ENCODE measurements at places on chromosomes 4 and X.

- peak; percentile 64 for DNase-seq
Measured at GRCh38 chr4:112099701-112100297, 45.5 kb upstream of the FAM241A start.

GRCh38 chr4:74793757-74794381, 454 bp downstream of the BTC start:
- DNase-seq, result no peak

GRCh38 chr4:153787061-153787560, 1.8 kb downstream of the SFRP2 start:
- no peak for DNase-seq

DNA sequence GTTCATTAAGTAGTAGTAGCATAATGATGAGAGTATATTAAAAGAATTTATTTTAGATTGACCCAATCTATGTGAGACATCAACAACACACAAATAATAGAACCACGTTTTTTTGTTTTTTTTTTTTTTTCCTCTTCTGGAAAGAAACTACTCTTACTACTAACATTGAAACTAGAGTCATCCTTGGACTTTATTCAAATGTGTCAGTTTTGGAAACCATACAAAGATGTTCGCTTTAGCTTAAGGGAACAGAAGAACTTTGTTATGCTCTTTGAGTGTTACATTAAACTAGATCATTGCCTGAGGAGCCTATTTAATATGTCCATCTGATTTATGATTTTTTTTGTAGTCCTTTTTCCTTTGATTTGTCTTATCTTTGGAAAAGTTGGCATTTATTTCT, 166.7 kb downstream of the RPA4 start:
- DNase-seq, result no peak

DNA sequence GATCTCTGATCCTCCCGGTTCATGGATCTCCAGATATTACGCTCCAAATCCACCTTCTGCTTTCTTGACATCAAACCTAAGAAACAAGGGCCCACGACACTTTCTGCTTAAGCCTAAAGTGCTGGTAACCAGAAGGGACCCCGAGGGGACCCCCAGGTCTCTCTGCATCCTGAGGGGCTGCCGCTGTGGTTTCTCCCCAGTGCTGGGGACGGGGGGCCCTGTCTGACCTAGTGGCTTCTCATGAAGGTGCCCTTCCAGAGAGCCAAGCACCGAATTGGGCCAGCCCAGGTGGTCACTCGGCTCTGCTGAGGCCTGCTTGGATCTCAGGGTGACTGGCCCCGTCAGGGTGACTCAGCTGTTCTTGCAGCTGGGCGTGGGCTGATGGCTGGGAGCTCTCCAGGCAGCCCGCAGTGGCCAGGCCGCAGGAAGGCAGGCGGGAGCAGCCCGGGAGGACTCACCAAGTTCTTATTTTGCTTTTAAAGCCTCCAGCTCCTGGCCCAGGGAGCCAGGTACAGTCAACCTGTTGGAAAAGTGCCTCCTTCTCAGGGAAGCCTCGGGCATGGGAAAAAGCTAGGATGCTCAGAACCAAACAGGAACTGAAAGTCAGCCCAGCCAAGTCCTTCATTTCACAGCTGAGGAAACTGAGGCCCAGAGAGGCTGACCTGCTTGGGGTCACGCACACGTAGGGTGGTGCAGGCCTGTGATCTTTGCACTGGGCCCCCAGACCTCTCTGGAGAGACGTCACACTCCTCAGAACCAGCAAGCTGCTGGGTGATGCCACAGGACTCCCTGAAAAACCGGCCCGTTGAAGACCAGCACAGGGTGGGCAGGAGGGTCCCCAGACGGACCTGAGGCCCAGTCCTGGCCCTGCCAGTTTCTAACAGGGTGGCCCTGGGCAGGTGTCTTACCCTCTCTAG, 16.7 kb downstream of the BLOC1S4 start:
- DNase-seq, result no peak

GRCh38 chr4:44558031-44558605, 93.3 kb downstream of the YIPF7 start:
- DNase-seq, result no peak

- no peak for DNase-seq
Measured at GRCh38 chr4:163378661-163379060, 35.0 kb downstream of the NPY5R start.

- peak; percentile 48 for DNase-seq
Measured at GRCh38 chrX:151725338-151725614, 9.3 kb upstream of the CNGA2 start.

GRCh38 chr4:74796631-74797030, 2.3 kb upstream of the BTC start:
- no peak for DNase-seq

DNA sequence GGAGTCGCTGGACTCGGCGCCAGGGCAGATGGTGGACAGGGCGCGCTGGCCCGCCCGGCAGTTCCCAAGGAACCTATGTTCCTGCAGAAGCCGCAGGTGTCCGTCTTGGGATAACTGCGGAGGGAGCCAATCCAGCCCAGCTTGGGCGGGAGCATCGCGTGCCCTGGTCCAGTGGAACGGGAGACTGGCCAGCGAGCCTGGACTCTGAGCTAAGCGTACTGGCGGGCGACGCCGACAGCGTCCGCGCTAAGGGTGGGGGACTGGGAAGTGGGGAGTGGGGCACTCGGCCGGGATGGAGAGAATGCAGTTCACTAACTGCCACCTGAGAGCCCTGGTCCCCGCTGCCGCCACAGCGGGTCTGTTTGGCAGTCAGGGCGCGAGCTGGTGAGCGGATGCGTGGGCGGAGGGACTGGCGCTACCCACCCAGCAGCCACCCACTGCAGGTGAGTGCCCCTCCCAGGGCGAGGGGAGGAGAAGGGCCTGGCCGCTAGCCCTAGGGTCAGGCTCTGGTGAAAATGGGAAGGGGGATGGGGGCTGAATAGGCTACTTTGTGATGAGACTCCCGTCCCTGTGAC, 1.3 kb upstream of the MAMLD1 start:
- peak; percentile 34 for DNase-seq

DNA sequence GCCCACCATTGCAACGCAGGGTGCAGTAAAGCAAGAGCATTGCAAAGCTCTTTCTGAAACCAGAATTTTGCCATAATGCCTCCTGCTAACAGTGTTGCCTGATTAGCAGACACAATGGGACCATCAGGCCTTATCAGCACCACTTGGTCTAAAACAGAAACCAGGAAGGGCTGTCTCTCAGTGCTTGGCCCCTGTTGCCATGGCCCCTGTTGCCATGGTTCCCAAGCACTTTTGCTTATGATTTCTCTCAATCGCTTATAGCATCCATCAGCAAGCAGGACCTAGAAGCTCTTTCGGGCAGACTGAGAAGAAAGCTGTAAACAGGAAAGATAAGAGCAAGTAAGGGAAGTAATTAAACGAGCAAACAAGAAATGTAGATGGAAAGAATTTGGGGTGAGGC, 36.8 kb downstream of the RTL5 start:
- peak; percentile 54 for DNase-seq

DNA sequence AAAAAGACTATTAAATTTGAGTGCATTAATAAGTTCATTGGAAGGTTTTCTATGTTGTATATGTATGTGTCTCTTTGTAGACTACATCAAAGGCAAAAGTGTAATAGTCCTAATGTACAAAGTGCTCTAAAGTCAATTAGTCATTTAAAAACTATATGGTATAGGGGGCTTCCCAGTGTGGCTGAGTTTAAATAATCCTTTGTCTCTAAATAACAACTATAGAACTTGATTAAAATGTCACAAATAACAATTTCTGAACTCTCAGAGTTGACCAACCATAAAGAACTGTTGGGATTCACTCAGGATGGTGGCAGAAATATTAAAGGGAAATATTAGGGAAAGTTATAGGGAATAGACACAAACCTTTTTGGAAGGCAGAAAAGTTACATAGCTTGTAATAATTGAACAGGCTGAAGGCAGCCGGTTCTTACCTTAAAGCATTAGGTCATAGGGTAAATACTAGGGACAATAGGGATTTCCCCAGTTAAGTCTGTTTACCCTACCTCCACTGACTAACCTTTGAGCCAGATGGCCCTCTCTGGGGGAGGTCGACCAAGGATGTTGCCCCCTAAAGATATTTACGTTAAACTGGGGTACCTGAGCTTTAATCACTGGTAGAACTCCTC, 1054.2 kb downstream of the ARAP2 start:
- no peak for DNase-seq

- no peak for DNase-seq
Measured at GRCh38 chr4:78205591-78205990, 148.5 kb downstream of the FRAS1 start.

GRCh38 chr4:138540056-138540800, 298.1 kb upstream of the SLC7A11 start:
- DNase-seq, result no peak

DNA sequence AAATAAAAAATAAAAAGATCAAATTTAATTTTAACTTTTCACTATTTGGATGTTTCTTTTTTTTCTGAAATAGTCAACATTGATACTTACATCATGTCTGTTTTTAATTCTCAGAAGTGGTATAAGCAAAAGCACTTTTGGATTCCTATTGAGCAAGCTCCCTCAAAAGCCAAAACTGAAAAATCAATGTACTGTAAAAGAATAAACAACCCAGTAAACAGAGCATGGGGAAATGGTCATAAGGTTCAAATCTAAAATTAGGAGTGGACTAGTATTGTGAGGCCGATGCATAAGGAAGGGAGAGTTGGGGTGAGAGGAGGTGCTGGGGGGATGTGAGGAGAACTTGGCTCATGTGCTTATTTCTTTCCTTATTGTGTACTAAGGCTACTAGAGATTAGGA, 37.9 kb downstream of the NUDT6 start:
- no peak for DNase-seq

GRCh38 chr4:179415847-179416223, 1973.6 kb upstream of the AGA start:
- DNase-seq, result no peak

- DNase-seq, result no peak
Measured at GRCh38 chr4:4333265-4333706, 43.2 kb downstream of the ZBTB49 start.

- no peak for DNase-seq
Measured at GRCh38 chrX:65841263-65841662, 173.8 kb downstream of the MSN start.
